ENCODE measurements at places on chromosomes 12 and 14. TPM values are rescaled to one million over a fixed set of nuclear protein-coding genes. Genes with fewer than 3 reads are reported as not detected.

- H3K27me3 ChIP-seq, result no peaks in the 10 kb centered on the region
- H3K27ac ChIP-seq, result no peak overlapping the region
- no peaks in the 10 kb centered on the region for H3K36me3 ChIP-seq
- no peak overlapping the region for H3K4me3 ChIP-seq
These were observed 27.4 kb upstream of the PRKD1 start for GRCh38 chr14:29955087-29955486.

GRCh38 chr12:100508751-100509150, 35.1 kb downstream of the NR1H4 start:
- H3K27ac ChIP-seq, result no peak overlapping the region
- H3K36me3 ChIP-seq, result no peaks in the 10 kb centered on the region
- H3K4me3 ChIP-seq, result no peak overlapping the region
- no peaks in the 10 kb centered on the region for H3K27me3 ChIP-seq
- no peaks in the 10 kb centered on the region for H3K4me1 ChIP-seq

GRCh38 chr12:2208837-2209635, 156.2 kb downstream of the CACNA1C start:
- peaks cover 16% of the 10 kb centered on the region for H3K4me1 ChIP-seq
- no peaks in the 10 kb centered on the region for H3K36me3 ChIP-seq
- H3K4me3 ChIP-seq, result no peak overlapping the region
- DNase-seq, result no peak
- H3K27ac ChIP-seq, result no peak overlapping the region
- no peaks in the 10 kb centered on the region for H3K27me3 ChIP-seq

- H3K27ac ChIP-seq, result no peak overlapping the region
- no peaks in the 10 kb centered on the region for H3K4me1 ChIP-seq
- H3K4me3 ChIP-seq, result no peak overlapping the region
- H3K36me3 ChIP-seq, result no peaks in the 10 kb centered on the region
These were observed 553 bp upstream of the CATSPERB start for GRCh38 chr14:91732439-91732838.

DNA sequence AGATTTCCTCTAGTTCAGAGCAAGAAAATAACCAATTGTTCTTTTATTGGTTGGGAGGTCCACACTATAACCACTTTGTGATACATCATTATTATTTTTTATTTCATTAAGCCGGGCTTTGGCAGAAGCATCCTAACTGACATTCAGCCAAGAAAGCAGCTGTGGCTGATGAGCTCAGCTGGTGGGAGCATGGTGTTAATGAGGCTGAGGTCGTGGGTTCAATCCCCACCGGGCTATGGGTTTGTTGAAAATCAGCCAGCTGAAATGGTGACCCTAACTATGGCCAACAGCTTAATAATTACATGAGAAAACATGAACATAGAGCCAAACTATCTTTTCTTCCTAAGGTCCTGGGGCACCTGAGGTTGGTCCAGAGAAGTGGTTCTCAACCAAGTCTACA, 378.2 kb downstream of the GLT1D1 start:
- DNase-seq, result no peak
- H3K4me3 ChIP-seq, result no peak overlapping the region
- H3K36me3 ChIP-seq, result no peaks in the 10 kb centered on the region
- H3K4me1 ChIP-seq, result peaks cover 3% of the 10 kb centered on the region
- H3K27me3 ChIP-seq, result no peaks in the 10 kb centered on the region

GRCh38 chr14:64515053-64515452, 10.5 kb downstream of the ZBTB1 start:
- no peaks in the 10 kb centered on the region for H3K36me3 ChIP-seq
- no peaks in the 10 kb centered on the region for H3K27me3 ChIP-seq
- no peak for DNase-seq
- no peak overlapping the region for H3K4me3 ChIP-seq
- H3K4me1 ChIP-seq, result no peaks in the 10 kb centered on the region

GRCh38 chr14:52846591-52846990, 55.2 kb upstream of the GNPNAT1 start:
- no peaks in the 10 kb centered on the region for H3K4me1 ChIP-seq
- H3K36me3 ChIP-seq, result no peaks in the 10 kb centered on the region
- no peak overlapping the region for H3K4me3 ChIP-seq
- no peaks in the 10 kb centered on the region for H3K27me3 ChIP-seq
- no peak for DNase-seq
- H3K27ac ChIP-seq, result no peak overlapping the region

DNA sequence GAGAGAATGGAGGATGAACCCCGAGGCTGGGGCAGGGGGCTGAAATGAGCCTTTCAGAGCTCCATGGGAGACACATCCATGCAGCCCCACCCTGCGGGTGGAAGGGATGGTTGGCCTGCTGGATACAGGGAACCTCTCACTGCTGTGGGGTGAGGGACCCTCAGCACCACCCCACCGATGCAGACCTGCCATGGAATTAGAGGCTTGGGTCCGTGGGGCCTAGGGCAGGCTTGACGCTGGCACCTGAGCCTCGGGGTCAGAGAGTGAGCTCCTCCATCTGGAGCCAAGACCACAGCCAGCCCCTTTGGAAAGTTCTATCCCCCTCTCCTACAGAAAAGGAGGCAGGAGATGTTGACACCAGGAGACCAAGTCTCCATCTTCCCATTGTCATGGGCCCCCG, 7.4 kb upstream of the KRT74 start:
- H3K4me1 ChIP-seq, result peaks cover 4% of the 10 kb centered on the region
- H3K27me3 ChIP-seq, result no peaks in the 10 kb centered on the region
- H3K27ac ChIP-seq, result no peak overlapping the region
- H3K36me3 ChIP-seq, result no peaks in the 10 kb centered on the region
- no peak overlapping the region for H3K4me3 ChIP-seq

DNA sequence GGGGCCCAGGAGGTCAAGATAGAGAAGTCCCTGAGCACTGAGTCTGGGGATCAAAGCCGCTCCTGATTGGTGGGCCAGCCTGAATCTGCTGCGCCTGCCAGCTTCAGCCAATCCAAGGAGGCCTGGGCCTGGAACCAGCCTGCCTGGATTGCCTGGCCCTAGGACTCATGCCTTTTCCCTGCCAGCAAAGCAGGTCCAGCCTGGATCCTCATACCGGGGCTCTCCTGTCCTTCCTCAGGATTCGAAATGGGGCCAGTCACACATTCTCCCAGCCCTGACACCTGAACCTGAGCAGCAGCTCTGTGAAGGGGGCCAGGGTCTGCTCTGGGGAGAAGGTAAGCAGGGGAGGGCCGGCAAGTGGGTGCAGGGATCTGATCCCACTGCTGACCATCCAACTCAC, 81.9 kb downstream of the NINJ2 start:
- no peak overlapping the region for H3K27ac ChIP-seq
- H3K27me3 ChIP-seq, result no peaks in the 10 kb centered on the region
- H3K4me3 ChIP-seq, result no peak overlapping the region

DNA sequence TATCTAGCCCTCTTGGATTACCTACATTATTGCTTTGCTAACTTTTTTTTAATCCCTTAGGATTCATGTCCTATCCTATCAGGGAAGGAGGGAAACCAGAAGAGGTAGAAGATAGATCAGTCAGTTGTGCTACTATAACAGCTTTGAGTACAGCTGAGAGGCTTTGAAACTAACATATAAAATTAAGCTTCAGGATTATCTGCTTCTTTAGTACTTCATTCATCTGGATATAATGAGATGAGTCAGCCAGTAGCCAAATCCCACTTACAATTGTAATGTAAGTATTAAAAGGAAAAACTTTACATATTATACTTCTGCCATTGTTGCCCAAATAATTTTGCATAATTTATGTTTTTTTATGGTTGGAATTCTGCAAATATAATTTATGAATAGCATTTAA, 33.4 kb upstream of the ANO6 start:
- DNase-seq, result no peak
- no peak overlapping the region for H3K4me3 ChIP-seq
- no peaks in the 10 kb centered on the region for H3K27me3 ChIP-seq

GRCh38 chr14:61266891-61267740, 14.0 kb downstream of the TMEM30B start:
- peaks cover 8% of the 10 kb centered on the region for H3K4me1 ChIP-seq
- H3K36me3 ChIP-seq, result no peaks in the 10 kb centered on the region
- no peak overlapping the region for H3K4me3 ChIP-seq
- peaks cover 14% of the 10 kb centered on the region for H3K27me3 ChIP-seq
- H3K27ac ChIP-seq, result peak overlapping the region; percentile 69

DNA sequence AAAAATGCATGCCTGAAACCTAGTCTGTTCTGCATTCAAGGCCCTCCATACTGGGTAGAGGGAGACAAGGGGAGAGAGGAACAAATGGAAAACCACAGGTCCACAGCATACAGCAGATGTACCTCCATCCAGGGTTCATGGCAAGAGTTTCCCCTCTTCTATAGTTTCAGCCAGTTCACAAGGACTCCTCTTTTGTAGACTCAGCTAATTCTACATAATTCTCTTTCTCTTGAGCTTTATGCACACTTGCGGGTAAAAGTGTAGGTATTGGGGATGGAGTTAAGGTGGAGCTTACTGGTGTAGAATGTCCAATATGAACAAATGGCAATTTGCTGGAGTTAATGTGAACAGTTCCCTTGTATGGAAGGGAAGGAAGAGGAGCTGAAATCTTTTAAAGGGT, 23.4 kb downstream of the G2E3 start:
- no peaks in the 10 kb centered on the region for H3K36me3 ChIP-seq
- no peaks in the 10 kb centered on the region for H3K27me3 ChIP-seq
- H3K4me1 ChIP-seq, result no peaks in the 10 kb centered on the region
- no peak for DNase-seq

DNA sequence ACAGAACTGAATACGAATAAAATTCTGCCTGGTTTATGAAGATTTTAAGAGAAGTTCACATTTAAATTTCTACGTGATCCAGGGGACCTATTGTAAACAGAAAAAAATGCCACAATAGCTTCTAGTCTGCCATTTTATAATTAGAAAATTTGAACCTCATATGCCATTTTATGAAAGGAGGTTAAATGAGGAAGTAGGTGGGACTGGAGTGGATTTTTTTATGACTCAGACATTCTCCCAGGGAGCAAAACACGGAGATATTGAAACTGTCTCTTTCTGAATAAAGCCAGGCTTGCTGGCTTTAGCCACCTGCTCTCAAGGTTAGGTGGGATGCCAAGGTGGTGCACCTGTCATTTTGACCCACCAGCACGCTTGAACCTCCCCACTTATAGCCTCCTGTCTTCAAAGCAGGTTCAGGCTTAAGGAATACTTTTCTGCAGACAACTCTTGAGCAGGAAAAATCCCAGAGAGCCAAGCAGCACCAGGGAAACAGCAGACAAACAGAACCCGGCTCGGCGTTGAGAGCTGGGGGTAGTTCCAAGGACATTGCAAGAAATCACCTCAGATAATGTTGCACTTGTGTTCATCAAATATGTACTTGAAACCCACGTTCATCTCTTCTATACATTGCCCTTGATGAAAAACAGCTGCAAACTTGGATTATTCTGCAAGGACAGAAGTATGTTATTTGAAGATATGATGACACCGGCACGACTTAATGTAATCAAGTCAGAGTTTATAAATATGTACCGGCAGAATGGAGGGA, 203.7 kb downstream of the PPM1H start:
- no peaks in the 10 kb centered on the region for H3K36me3 ChIP-seq
- H3K27me3 ChIP-seq, result no peaks in the 10 kb centered on the region
- H3K4me3 ChIP-seq, result no peak overlapping the region
- H3K27ac ChIP-seq, result peak overlapping the region; percentile 29
- DNase-seq, result no peak

GRCh38 chr12:128825835-128826234, 2.1 kb upstream of the SLC15A4 start:
- no peak overlapping the region for H3K27ac ChIP-seq
- no peaks in the 10 kb centered on the region for H3K27me3 ChIP-seq

NOS1 gene
- total RNA-seq, result 7.0 TPM

GSG1 gene
- not detected for total RNA-seq

All from spinal cord (tissue), 10 donors.